ENCODE measurements at places on chromosomes 16 and 17.

GRCh38 chr17:39618956-39619785, 7.6 kb upstream of the PPP1R1B start:
- no peak for DNase-seq

DNA sequence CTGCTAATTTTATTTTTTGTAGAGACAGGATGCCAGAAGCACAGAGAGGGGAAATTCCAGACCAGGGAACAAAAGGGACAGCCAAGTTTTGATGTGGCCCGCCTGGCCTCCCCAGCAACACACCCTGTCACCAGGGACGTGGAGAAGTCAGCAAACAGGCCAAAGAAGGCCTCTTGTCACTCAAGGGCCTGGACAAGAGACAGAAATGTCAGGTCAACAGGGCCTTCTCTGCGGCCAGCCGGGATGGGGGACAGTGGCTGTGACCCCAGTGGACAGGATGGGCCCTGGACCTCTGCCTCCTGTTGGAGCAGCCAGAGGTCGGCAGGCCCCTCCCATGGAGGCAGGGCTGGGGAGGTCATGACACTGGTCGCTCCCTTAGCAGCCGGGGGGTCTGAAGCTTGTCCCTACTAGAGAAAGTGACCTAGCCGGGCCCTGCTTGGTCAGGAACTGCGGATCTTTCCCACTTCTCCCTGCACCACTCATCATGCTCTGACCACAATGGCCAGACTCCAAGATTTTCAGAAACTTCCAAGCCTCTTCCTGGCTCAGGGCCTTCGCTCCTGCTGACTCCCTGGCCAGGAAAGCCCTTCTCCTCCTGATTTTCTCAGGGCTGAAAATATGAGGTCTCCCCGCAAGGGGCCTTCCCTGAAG, 9.2 kb upstream of the TVP23A start:
- DNase-seq: no peak

DNA sequence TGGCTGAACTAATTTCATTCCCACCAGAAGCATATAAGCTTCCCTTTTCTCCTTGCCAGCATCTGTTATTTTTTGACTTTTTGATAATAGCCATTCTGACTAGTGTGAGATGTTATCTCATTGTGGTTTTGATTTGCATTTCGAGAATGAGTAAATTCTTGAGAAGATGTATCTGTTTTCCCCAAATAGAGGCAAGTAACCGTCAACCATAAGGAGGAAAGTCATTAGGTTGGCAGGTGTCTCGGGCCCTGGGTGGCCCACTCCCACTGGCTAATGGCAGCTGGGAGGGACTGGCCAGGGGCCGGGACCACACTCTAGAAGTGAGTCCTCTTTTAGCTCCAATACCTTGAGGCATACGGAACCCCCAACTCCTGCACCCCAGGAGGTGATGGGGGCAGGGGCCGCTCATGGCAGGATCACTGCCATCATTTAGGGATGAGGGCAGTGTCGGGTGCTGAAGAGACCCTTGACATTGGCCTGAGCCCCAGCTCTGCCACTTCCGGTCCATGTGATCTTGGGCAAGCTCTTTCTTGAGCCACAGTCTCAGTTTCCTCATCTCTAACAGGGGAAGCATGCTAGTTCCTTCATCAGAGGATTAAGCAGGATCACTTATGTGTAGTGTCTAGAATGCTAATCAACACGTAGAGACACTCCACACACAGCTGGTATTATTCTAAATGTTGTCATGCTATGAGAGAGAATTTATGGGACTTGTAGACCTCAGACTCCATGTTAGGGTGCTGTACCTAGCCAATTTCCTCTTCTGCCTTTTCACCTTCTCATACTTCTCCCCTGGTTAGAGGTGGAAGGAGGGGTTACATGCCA, 44.3 kb downstream of the RGS9 start:
- no peak for DNase-seq

DNA sequence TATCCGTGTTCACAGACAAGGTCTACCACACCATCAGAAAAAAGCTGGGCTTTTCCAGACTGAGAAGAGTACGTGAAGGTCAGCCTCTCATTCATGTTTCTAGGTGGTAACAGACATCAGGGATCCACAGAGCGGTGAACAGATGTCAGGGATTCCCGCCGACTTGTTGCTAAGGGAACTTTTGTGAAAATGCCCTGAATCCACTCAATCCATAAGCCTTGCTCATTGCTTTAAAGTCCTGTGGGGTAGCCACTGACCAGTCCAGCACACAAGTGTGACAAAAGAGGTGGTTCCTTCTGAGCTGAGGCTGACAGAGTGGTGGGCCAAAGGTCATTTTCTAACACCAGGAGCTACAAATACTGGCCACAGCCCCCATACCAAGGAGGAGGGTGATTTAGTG, 5.9 kb downstream of the GAS7 start:
- DNase-seq: no peak

All from Kasumi-1 (cell line).